ENCODE measurements at places on chromosomes 4 and X. TPM values are rescaled to one million over a fixed set of nuclear protein-coding genes. Genes with fewer than 3 reads are reported as not detected.

OTC gene
- 3.6 TPM for total RNA-seq

DNA sequence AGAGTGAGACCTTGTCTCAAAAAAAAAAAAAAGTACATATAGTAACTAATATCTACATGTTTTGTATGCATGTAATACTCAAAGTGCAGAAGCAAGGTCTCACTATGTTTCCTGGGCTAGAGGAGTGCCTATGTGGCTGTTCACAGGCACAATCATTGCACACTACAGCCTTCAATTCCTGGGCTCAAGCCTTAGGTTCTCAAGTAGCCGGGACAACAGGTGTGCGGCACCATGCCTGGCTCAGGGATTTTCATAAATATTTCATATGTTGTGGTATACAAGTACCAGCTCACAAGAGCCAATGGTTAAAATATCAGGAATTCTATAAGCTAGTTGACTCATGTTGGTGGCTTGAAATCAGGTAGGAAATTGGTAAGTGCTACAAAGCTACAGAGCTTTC, 94.8 kb downstream of the LARP7 start:
- no peaks in the 10 kb centered on the region for H3K4me1 ChIP-seq
- no peak overlapping the region for H3K4me3 ChIP-seq
- H3K36me3 ChIP-seq: no peaks in the 10 kb centered on the region
- H3K27me3 ChIP-seq: no peaks in the 10 kb centered on the region

PPP1R2C gene
- not detected for total RNA-seq

GRCh38 chr4:168842186-168842585, 167.9 kb downstream of the CBR4 start:
- no peaks in the 10 kb centered on the region for H3K36me3 ChIP-seq
- H3K4me3 ChIP-seq: no peak overlapping the region
- peaks cover 18% of the 10 kb centered on the region for H3K4me1 ChIP-seq
- H3K27ac ChIP-seq: no peak overlapping the region
- H3K27me3 ChIP-seq: no peaks in the 10 kb centered on the region

DNA sequence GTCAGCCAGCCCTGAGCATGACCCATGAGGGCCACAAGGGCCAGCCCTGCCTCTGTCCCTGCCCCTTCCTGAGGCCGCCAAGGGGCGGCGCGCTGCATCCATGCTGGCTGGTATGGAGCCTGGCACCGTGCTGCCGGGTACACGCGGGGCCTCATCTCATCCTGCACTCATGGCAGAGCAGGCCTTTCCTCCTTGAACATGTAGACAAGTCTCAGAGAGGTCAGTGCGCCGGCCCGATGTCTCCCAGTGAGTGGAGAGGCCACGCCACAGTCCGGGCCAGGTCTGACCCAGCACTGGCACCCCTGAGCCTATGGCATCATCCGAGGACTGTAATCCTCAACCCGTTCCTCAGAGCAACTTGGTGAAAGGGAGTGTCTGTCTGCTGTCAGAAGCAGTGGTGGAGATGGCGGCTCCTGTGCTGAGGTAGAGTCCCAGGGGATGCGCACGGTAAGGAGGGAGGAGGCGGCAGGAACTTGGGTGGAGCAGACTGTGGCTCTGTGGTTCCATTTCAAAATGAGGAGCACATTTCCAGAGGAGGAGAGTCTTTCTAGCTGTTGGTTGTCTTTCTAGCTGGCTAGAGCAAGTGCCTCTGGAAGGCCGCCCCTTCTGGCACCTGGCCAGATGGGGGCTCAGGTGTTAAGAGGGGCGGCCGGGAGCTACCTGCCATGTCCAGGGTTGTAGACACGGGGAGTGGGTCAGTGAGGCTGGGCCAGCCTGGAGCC, 32.8 kb downstream of the TRMT44 start:
- H3K36me3 ChIP-seq: peaks cover 3% of the 10 kb centered on the region
- H3K4me3 ChIP-seq: no peak overlapping the region
- H3K4me1 ChIP-seq: no peaks in the 10 kb centered on the region
- no peaks in the 10 kb centered on the region for H3K27me3 ChIP-seq
- H3K27ac ChIP-seq: no peak overlapping the region

GATA1 gene
- total RNA-seq: not detected

Measured in body of pancreas (tissue), 4 donors.